ENCODE measurements at places on chromosomes 5 and 9.

- no peak for DNase-seq
Measured at GRCh38 chr5:142833517-142834449, 63.6 kb downstream of the ARHGAP26 start.

GRCh38 chr5:149603920-149604319 lies 22.6 kb downstream of the ARHGEF37 start:
- DNase-seq = no peak

- DNase-seq = no peak
Measured at GRCh38 chr9:37923796-37924427, 20.0 kb upstream of the SLC25A51 start.

DNA sequence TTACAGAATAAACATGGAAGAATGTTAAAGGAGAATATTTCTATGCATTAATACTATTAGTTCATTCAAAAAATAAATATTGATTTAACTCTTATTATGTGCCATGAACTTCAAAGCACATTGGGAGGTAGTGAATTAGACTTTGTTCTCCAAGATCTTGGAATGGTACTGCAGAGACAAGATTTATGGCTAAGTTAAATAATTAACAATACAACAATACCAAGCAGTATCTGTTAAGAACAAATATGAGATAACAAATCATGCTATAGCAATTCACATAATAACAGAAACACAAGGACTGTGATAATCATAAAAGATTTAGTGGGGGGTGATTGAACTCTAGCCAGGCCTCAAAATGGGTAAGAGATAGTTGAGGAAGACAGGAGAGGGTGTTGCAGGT lies 11.6 kb downstream of the NMUR2 start:
- DNase-seq = no peak

GRCh38 chr5:58358501-58359178 lies 101.2 kb downstream of the PLK2 start:
- no peak for DNase-seq

GRCh38 chr5:79771387-79771786 lies 81.8 kb downstream of the CMYA5 start:
- no peak for DNase-seq

DNA sequence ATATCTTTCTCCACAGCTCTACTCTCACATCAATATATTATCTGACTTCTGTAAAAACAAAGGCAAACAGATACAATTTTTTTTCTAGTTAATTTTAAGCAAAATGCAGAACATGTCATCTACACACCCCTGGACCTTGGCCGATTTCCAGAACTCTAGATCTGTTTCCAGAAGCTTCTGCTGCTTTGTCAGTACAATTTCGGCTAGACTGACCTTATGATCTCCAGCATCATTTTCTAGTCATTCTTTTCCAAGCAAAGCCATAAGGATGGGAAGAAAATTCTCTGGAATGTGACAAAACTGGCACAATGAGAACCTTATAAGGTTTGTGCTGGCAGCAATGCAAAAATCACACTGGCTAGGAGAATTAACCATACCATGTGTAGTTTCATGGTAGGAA lies 132.8 kb upstream of the MPDZ start:
- DNase-seq = no peak

DNA sequence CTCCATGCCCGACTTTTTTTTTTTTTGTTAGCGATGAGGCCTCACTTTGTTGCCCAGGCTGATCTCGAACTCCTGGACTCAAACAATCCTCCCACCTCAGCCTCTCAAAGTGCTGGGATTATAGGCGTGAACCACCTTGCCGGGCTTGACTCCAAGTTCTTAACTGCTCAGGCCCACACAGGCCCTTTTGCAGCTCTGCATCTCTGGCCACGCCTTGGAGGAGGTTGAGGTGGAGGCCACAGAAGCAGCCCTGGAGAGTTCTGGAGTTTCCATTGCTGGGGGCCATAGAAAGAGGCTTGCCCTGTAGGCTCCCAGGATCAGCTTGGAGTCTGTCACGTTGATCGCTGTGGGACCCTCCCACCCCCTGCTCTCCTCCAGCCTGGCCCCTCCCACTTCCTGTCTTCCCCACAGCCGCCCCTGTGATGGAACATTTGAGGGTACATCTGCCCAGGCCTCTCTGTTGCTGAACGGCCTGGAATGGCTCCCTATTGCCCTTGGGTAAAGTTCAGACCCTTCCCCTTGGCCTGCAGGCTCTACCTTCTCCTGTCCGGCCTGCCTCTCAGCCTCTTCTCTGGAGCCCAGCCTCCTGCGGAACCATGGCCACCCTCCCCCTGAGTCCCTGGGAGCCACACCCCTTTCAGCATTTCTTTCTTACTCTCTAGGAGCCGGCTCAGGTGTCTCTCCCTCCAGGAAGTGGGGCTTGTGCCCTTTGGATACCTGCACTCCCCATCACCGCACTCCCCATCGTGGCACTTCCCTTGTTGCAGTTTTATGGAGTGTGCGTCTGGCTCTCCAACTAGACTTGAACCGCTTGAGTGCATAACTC lies 30.4 kb upstream of the IER5L start:
- peak; percentile 25 for DNase-seq

GRCh38 chr5:150301901-150302300 lies 804 bp downstream of the ARSI start:
- no peak for DNase-seq

DNA sequence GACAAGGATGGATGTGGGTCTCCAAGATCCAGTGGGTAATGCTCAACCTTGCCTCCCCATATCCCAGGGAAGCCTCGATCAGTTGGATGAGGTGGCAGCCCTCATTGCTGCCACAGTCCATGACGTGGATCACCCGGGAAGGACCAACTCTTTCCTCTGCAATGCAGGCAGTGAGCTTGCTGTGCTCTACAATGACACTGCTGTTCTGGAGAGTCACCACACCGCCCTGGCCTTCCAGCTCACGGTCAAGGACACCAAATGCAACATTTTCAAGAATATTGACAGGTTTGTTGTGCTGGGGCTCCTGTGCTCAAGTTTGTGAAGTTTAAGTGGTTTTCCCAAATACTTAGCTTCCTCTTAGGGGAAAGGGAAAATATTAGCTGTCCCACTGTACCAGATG lies 74.0 kb downstream of the WDR41 start:
- no peak for DNase-seq

DNA sequence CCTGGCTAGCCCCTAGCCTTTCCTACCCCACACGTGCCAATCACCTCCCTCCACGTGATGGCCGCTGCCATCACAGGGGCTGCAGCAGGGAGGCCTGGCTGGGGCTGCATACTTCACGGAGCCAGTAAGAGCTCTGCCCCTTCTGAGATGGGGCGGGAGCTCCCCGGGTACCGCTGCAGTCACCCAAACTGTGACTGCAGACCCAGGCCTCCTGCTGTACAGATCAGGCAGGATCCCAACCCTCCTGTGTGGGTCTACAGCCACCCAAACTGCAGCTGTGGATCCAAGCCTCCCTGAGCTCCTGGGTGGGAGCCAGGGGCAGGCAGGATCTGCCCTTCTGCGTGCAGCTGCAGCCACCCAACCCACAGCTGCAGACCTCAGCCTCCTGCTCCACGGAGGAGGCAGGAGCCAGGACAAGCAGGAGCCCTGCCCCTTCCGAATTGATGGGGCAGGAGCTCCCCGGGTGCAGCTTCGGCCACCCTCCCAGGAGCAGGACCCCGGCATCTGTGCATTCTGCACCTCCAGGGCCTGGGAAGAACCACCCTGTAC lies 3.2 kb upstream of the BTNL9 start:
- no peak for DNase-seq

DNA sequence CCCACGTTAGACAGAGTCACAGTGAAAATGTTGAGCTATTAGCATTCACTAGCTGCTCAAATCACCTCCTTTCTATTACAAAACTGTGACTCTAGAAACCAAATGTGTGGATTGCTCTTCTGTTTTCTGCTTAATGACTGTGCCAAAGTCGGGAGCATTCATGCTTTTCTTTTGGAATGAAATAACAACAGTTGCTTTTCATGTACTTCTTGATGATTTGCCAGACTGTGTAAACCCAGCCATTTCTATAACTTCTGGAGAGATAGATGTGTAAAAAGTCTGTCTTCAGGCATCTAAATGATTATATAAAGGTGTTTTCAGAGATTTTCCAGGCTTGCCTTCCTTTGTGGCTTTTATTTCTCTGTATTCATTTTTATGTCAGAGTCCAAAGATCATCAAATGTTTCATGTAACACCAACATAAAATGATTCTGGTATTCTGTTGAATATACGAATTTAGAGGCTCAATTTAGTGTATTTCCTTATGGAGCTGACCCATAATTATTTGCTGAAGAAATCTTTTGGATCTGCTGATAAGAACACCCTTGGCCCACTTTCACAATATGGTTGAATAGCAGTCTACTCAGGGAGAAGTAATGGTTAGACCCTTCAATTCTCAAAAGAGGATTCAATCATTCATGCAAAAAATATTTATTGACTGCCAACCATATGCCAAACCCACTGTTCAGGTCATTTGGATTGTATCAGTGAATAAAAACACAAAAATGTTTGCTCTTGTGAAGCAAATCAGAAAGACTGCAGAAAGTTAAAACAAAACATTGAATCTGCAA lies 581.2 kb downstream of the CDH18 start:
- DNase-seq = no peak

DNA sequence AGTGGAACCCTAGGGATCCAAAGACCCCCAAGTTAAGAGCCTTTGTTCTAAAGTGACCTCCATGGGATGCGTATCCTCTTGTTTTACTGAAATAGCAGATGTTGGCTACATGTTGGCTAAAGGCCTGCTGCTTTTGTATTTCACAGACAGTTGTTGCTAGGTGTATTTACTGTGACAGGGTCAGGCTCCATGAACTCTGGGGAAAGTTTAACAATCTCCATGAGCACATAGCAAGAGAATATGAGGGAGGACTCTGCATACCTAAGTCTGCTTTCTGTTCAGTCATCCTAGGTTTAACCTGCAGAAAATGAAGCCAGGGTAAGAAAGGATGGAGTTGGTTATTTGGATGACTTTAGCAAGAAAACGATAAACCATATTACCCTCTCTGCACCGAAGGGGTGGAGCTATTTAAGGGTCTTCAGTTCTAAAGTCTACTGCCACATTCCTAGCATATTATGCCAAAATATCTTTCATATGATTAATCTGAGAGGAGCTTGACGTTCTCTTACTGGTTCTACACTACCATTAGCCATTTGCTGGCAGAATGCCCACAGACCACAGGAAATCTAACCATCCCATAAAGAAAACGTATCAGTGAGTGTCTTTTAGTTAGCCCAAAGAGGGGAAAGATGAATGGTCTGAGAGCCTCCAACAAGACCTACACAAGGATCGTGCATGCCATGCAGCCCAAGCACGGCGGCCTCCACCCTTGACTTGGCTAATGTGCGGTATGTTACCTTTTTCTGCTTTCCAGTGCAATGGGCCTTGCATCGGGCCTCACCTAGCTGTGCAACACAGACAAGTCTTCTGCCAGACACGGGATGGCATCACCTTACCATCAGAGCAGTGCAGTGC lies 127.8 kb downstream of the SAXO1 start:
- DNase-seq = no peak

DNA sequence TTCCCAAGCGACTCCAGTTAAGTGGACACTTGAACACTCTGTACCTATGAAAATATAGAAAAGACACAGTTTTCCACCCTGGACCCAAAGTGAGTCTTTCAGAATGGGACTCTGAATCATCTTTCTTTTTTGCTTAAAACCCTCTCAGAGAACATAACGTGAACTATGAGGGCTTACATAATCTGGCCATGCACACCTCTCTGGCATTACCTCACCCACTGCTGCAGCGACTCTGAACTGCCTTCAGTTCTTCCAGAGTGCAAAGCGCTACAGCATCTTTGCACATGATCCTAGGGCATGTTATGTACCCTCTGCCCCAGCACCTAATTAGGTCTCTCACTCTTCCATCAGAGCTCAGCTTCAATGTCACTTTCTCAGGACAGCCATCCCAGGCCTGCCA lies 186.2 kb downstream of the RORB start:
- no peak for DNase-seq

DNA sequence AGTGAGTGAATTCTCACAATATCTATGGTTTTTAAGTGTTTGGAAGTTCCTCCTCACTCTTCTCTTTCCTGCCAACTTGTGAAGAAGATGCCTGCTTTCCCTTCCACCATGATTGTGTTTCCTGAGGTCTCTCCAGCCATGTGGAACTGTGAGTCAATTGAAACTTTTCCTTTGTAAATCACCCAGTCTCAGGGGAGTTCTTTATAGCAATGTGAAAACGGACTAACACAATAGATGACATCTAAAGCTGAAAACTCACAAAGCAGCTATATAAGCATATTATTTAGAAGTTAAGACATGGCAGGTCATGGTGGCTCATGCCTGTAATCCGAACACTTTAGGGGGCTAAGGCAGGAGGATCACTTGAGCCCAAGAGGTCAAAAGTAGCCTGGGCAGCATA lies 130.2 kb downstream of the ARRDC3 start:
- DNase-seq = no peak

- DNase-seq = no peak
Measured at GRCh38 chr5:72397836-72398235, 77.7 kb downstream of the PTCD2 start.

- DNase-seq = no peak
Measured at GRCh38 chr9:18253950-18254349, 220.0 kb upstream of the ADAMTSL1 start.

GRCh38 chr5:118984602-118985001 lies 3.7 kb downstream of the DTWD2 start:
- no peak for DNase-seq

DNA sequence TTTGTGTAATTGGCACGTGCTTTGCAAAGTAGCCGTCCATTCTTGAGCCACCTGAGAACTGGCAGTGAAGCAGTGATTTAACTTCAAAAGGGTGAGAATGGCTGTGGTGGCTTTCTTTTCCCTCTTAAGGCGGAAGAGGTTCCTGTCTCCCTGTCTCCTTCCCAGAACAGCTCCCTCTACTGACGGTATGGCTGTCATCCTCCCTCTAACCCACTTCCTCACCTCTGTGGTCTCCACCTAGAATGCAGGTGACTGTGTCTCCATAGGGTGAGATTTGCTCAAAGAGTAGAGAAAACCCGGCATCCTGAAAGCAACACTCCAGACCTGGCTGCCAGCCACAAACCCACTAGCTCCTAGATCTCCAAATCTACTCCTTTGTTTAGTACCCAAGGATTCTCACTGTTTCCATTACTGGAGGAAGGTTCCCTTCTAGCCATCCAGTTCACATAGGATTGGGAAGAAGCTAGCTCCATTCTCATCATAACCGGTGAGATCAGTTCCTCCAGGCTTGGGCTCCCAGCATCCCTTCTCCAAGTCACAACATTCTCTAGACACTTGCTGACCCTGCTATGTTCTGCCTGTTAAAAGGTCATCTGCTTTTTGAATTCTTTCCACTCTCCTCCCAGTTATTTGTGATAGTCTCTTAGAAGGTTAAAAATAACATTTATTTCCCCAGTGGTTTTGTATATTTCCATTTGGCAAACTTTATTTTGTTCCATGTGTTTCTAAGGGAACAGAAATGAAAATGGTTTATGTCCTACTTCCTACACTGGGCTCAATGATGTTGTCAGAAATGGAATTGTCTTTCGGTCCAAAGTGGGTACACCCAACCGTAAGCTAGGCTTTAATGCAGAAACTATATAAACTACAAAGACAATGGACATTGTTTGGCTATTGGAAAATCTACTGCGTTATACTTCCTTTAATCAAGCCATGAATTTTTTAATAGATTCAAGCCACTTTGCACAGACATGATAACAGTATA lies 269.4 kb downstream of the CWC27 start:
- no peak for DNase-seq
